Right lung (tissue), 10 donors: ENCODE measurements at places on chromosomes 5 and 9. TPM values are rescaled to one million over a fixed set of nuclear protein-coding genes. Genes with fewer than 3 reads are reported as not detected.

The FGF18 gene
- polyA plus RNA-seq: 11.2 TPM

The CCDC187 gene
- polyA plus RNA-seq: 1.7 TPM

The SCGB3A2 gene
- polyA plus RNA-seq: 2,261 TPM

The CLINT1 gene
- polyA plus RNA-seq: 113 TPM
